Fibroblast of upper back skin (primary cell): ENCODE measurements at places on chromosomes 2 and 18.

DNA sequence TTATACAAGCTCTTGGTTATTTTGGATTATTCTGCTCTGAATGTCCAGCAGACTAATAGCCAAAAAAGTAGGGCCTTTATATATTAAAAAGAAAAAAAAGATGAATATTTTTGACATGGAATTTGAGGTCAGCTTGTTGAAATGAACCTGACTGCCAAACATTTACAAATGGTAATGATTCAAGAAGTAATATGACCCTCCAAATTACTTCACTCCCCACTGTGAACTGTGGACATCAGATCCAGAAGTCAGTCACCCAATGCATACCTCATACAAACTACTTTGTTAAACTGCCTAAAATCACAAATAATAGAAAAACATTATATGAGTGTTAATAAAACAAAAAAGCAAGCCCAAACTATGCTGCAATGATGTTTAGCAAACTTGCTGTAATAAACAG is 10.0 kb downstream of the EPG5 start:
- peak; percentile 83 for DNase-seq

- no peak for DNase-seq
These were observed 4.4 kb upstream of the KCNIP3 start for GRCh38 chr2:95292623-95293260.

GRCh38 chr2:47735912-47736311 is 47.0 kb upstream of the MSH6 start:
- DNase-seq, result no peak

GRCh38 chr2:106163948-106164545 is 30.1 kb downstream of the UXS1 start:
- DNase-seq, result peak; percentile 38

GRCh38 chr2:100291152-100291970 is 30.9 kb downstream of the LONRF2 start:
- DNase-seq, result peak; percentile 95

DNA sequence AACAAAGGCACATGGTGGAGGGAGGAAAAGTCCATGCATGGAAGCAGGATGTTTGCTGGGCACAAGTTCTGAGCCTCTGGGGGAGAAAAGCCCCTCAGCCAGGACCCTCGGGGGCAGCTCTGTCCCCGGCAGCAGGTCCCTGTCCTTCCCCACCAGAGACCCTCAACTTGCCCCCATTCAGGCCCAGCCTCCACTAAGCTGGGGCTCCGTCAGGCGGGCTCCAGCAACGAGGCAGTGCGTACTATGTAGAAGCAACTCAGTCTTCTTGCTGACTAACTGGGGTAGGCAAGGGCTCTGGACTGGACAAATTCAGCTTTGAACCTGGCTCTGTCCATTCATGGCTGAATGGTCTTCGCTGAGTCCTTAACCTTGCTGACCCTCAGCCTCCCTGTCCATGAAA is 23.0 kb downstream of the CFAP65 start:
- no peak for DNase-seq

- DNase-seq, result peak; percentile 86
These were observed 638.0 kb upstream of the ZEB2 start for GRCh38 chr2:145157741-145158591.

- DNase-seq, result no peak
These were observed 13.6 kb downstream of the STK11IP start for GRCh38 chr2:219611306-219611705.

- DNase-seq, result peak; percentile 66
These were observed 126.6 kb upstream of the PPP1CB start for GRCh38 chr2:28624793-28625701.

GRCh38 chr2:223513771-223514455 is 88.2 kb downstream of the SCG2 start:
- DNase-seq, result no peak

DNA sequence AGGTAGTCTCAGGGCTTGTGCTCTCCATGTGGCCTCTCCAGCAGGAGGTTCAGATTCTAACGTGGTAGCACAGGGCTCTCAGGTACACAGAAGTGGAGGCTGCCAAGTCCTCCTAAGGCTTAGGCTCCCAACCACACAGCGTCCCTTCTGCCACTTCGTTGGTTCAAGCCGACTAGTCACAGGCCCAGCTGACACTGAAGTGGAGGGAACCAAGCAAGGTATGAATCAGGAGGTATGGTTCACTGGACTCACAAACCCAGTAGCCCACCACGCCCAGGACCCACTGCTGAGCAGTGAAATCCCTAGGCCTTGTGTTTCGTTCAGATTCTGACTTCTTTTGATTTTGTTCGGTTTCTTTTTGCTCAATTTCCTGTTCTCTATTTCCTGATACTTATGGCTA is 46.0 kb upstream of the SEC11C start:
- DNase-seq, result no peak

GRCh38 chr2:27118525-27119329 is at the start of gene CGREF1:
Gene CGREF1, minus strand, starts transcription at chr2:27119128. Its CDS starts 14,762 bp downstream, at chr2:27104366.
- DNase-seq, result no peak

- DNase-seq, result no peak
These were observed 67.8 kb upstream of the PARD3B start for GRCh38 chr2:204477358-204477950.

DNA sequence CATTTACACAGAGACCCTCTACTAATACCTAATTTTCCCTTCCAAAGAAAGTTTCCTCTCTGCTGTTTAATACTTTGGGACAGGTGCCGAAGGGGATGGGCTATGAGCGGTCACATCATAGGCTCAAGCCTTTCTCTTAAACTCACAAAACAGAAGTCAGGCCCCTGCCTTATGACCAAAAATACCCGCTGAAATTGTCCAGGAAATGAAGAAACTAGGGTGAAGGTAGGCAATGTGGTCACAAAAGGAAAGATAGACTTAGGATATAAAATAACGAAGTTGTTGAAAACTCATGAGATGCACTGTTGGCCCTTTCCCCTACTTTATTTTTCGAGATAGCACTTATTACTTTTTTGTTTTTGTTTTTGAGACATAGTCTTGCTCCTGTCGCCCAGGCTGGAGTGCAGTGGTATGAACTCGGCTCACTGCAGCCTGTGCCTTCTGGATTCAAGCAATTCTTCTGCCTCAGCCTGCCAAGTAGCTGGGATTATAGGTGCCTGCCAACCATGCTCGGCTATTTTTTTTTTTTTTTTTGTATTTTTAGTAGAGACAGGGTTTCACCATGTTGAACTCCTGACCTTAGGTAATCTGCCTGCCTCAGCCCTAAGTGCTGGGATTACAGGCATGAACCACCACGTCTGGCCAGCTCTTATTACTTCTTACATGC is 16.3 kb downstream of the SLC8A1 start:
- no peak for DNase-seq
